ENCODE measurements at places on chromosomes 2 and 18.

- DNase-seq, result no peak
Measured at GRCh38 chr18:67520351-67520921, 3.9 kb upstream of the DSEL start.

DNA sequence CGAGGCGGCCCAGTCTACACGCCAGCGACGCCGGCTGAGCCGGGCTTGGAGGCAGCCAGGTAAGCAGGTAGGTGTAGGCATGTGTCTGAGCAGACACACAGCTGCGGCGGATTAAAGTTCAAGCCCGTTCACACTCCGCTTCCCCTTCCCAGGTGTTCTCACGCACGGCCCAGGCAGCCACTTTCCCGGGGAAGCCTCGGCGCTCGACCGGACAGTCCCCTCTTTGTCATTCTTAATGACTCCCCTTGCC, 367 bp downstream of the TGFA start:
- no peak for DNase-seq

GRCh38 chr2:233445152-233445830, 91.0 kb downstream of the DGKD start:
- DNase-seq, result no peak

DNA sequence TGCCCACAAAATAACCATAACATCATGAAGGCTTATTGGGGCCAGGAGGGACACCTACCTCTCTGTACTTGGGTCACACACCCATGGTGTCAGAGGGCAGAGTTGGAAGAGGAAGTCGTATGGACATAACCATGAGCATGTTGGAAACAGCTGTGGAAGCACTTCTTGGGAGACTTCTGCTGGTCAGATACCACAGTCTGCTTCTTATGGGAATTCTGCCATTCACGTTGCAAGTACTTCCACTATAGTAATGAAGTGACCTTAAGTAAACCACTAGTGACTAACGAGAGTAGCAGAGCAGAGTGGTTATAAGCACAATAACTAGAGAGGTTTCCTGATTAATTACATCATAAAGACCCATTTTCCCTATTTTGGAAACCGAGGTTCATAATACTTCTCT, 61.1 kb upstream of the TFPI start:
- DNase-seq, result no peak

GRCh38 chr2:190526105-190526750, 8.3 kb downstream of the NEMP2 start:
- DNase-seq, result no peak

DNA sequence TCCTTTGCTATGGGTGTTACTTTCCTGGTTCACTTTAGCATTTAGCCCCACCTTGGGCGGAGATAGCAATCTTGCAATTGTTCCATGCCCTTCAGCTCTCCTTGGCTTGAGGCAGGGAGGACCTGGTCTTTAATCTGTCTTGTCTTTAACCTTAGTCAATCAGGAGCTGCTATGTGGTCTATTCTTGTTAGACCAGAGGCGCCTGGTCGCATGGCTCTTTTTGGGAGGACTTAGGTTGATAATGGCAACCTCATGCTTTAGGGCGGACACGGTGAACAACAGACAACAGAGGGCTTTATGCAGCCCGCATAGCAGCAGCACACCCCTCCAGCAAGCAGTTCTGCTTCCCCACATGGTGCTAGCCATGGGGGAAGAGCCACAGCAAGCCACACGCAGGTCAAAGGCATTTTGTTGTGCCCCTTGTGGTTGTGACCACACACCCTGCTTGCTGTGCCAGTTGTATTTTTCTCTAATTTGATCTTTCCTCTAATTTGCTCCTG, 17.7 kb upstream of the ZDBF2 start:
- DNase-seq, result no peak

- DNase-seq, result no peak
Measured at GRCh38 chr2:176931588-176932563, 280.7 kb upstream of the HNRNPA3 start.

- DNase-seq, result no peak
Measured at GRCh38 chr18:25005541-25006403, 346.2 kb downstream of the ZNF521 start.

- DNase-seq, result no peak
Measured at GRCh38 chr2:239026711-239027361, 179.0 kb downstream of the TWIST2 start.

DNA sequence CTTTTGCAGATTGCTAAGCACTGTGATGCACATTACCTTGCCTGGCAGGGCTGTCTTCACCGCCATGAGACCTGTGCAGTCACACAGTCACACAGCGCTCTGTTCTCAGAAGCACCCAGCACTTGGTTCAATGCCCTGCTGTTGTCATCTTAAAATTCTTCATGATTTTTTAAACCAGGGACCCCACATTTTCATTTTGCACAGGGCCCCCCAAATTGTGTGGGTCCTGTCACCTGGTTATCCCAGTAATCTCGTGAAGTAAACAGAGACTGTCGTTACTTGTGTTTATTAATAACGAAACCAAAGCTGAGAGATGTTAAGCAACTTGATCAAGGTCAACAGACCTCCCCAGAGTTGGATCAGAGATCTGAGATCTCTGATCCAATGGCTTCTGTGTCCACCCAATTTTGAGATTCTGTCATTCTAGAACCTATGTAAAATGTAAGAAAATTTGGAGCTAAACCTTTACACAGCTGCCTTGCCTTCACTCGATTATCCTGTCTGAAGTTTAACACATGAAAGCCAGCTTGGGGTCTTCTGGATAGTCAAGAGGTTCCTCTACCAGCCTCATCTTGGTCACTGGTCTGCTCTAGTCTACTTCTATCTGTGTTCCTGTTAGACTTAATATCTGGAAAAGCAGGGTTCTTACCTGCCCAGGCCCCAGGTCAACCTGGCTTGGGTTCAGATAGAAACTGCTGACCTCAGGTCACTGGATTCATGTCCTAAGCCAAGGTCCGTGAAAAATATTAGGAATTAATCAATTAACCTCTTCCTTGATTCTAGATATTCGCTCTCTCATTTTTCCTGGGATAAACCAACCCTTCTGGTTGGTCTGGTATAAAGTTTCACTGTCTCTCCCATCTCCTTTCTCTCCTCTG, 13.7 kb upstream of the TTC39C start:
- DNase-seq, result no peak

DNA sequence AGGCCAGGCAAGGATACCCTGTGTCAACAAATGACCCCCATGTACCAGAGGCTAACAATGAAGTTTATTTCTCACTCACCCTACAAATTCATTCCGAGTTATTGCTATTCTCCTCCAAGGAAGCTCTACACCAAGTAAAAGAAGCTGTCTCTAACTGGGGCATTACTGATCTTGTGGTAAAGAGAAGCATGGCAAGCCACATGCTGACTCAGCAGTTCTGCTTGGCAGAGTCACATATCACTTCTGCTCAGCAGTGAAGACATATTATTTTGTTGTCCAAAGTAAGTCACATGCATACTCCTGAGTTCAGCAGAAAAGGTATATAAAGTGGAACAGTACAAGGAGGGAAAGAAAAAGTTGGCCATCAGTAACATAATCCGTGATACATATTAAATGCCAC, 315.8 kb downstream of the GULP1 start:
- DNase-seq, result no peak

- no peak for DNase-seq
Measured at GRCh38 chr2:46657042-46657504, 177.7 kb downstream of the TMEM247 start.

- no peak for DNase-seq
Measured at GRCh38 chr2:200795028-200795440, 16.7 kb upstream of the BZW1 start.

- no peak for DNase-seq
Measured at GRCh38 chr2:174618179-174618578, 20.6 kb upstream of the WIPF1 start.

- peak; percentile 98 for DNase-seq
Measured at GRCh38 chr18:42574871-42575270, 540.6 kb downstream of the RIT2 start.

- no peak for DNase-seq
Measured at GRCh38 chr2:1728821-1729220, 15.5 kb downstream of the PXDN start.

DNA sequence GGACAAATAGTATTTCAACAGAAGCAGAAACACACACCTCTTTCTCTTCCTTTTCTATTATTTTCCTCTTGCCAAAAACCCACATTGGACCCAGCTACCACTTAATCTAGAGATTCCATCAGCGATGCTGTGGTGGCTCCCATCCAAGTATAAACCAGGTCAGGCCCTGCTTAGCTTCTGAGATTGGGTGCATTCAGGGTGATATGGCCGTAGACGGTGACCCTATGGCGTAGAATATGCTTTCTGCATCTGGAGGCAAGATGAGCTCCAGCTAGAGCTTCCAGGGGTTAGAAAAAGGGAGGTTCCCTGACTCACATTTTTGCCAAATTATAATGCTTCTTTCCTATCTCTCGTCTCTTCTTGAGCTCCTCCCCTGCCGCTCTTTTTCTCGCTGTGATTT, 66.5 kb downstream of the TNP1 start:
- DNase-seq, result no peak

DNA sequence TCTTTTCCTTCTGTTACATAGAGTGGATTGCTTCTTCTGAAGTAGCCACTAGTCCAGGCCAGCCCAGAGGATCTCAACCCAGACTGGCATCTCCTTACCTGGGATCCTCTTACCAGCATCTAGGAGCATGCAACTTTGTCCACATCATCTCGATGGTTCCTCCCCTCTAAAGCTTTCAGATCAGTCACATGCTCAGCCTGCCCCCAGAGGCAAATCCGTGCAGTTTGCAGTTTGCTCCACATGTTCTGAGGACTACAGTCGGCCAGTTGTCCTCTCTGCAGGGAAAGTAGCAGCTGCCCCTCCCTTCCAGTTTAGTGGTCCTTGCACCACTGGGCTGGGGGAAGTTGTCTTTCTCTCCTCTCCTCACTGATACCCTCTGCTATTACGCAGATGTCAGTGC, 259.8 kb upstream of the APCDD1 start:
- no peak for DNase-seq

- no peak for DNase-seq
Measured at GRCh38 chr2:39849982-39850526, 71.0 kb upstream of the THUMPD2 start.

GRCh38 chr2:118197011-118197675, 108.9 kb downstream of the INSIG2 start:
- DNase-seq, result no peak

DNA sequence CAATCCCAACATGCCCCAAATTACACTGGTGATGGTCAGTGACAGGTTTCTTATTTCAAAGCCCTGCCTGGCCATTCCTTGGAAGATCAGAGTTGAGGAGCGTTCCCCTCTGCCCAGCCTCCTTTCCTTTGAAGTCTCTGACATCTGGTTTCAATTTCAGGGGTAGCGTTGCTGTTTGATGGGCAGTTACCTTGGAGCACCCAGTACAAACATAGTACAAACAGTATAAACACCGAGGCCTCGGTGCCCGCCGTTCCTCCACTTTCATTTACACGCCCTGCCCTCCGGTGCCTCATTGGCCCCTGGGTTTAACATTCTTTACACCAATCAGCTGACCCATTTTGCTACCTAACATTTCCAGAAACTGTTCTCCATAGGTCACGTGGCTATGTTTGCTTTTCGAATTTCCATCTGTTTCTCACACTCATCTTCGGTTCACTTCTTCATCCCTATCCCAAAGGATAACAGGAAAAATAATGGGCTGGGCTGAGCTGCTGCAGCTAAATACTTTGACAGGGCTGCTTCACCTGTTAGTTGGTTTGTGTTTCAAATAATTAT, 65.6 kb downstream of the NRP2 start:
- DNase-seq, result no peak

- DNase-seq, result no peak
Measured at GRCh38 chr2:75173740-75174139, 25.6 kb downstream of the TACR1 start.

DNA sequence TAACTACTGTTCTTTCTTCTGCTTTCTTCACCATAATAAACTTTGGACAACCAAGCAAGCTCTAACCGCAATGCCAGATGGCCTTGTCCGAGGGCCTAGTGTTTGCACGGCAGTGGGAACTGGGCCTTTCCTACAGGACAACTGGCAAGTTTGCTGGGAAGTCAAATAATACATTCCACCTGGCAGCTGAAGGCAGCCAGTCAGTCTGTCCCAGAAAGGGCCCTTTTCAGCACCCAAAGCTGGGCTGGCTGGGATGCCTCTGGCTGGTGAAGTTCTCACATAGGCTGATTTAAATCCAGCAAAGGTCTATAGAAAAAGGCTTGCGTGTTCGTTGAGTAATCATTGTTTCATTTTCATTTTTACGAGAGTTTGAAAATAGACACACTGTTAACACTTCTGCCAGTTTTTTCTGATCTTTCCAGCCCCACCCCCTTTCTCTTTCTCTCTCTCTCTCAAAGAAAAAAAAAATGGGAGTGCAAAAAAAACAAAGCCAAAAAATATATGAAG, 110.0 kb upstream of the EPAS1 start:
- DNase-seq, result no peak

- DNase-seq, result no peak
Measured at GRCh38 chr2:235527806-235528469, 34.1 kb downstream of the AGAP1 start.

- no peak for DNase-seq
Measured at GRCh38 chr18:56995579-56996188, 151.2 kb upstream of the BOD1L2 start.

Measured in cerebellar nuclear complex (tissue), 1 donor.